ENCODE measurements at places on chromosomes 16 and 17. TPM values are rescaled to one million over a fixed set of nuclear protein-coding genes. Genes with fewer than 3 reads are reported as not detected.

DNA sequence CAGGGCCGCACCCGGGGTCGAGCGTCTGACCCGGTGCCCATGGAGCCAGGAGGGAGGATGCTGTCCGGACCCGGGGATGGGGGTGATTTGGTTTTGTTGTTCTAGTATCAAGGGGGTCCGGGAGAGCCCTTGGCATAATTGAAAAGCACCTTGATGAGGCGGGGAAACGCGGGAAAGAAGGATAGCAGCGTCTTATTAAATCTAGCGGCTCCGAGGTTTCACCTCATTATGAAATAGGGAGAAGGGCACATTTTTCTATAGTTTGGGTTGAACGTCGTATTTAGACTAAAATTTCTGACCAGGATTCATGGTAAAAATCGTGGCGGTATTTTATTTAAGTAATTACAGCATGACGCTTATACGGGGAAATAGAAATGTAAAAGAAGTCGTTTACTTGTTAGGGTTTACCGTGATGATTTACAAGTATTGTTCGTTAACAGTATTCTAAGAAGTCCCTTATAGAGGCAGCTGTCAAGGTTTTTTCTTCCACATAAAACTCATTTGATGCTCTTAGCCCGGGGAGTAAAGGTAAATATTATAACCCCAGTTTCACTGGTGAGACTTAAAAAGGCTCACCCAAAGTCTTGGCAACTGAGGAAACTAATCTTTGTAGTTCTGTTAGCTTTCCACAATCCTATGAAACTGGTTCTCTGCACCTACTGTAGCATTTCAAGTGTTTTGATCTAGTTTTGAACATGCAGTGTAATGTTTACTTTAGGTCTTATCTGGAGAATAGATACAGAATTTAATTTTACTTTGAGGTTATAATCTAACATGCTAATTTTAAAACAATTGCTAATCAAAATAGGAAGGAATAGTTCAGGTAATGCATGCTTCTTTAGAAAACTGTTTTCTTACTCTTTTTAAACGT, 756 bp downstream of the LUC7L3 start:
- no peak for DNase-seq

GRCh38 chr17:28735242-28735722, 6.7 kb downstream of the NEK8 start:
- no peak for DNase-seq

- DNase-seq = no peak
These were observed 182.7 kb upstream of the ZFHX3 start for GRCh38 chr16:73230651-73231050.

DNA sequence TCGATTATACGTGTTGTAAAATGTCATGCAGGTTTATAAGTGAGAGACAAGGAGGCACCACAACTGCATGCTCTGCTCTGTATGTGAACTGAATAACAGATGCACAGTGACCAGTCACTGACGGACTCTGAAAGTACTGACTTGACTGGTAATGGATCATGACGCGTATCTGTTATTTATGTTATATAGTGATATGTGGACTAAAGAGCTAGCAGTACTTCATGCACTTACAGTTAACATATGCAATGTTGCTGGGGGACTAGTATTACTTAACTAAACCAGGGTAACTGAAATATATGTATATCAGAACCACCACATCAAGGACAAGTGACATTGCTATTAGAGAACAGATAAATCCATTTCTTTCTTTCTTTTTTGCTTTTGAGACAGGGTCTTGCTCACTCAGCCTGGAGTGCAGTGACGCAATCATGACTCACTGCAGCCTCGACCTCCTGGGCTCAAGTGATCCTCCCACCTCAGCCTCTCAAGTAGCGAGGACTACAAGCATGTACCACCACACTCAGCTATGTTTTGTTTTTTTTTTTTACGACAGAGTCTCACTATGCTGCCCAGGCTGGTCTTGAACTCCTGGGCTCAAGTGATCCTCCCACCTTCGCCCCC, 17.2 kb downstream of the COIL start:
- DNase-seq = no peak

DNA sequence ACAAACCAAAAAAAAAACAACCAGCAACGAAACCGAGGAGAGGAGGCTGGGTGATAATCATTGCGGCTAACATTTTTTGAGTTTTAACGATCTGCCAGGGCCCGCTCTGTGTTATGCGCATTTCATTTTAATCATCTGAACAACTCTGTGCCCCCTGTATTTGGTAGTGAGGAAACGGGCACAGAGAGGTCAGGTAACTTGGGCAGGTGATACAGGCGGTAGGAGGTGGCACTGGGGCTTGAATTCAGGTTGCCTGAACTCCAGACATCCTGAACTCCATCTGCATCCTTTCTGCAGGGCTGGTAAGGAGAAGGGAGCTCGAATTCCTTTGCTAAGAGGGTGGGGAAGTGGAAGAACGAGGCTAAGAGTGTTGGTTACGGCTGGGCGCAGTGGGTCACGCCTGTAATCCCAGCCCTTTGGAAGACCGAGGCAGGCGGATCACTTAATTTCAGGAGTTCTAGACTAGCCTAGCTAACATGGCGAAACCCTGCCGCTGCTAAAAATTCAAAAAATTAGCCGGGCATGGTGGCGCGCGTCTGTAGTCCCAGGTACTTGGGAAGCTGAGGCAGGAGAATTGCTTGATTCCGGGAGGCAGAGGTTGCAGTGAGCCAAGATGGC, 1.1 kb downstream of the CLUAP1 start:
- no peak for DNase-seq

- DNase-seq = no peak
These were observed 530 bp downstream of the CCL17 start for GRCh38 chr16:57405097-57405496.

DNA sequence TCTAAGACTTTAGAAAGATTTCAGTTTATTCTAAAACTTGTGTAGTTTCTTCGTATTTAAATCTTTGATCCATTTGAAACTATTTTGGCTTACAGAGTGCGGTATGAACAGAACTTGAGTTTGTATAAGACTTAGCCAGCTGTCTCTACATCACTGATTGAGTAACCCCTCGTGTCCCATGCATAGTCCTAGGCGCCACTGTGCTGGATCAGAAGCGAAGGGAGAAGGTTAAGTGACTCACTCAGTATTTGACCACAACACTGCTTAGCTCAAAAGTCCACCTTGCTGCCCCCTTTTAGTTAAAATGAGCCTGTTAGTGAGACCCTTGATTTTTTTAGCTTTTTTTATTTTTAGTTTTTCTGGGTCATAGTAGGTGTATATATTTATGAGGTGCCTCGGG, 28.4 kb downstream of the CD300LB start:
- DNase-seq = no peak

The STH gene
- polyA plus RNA-seq = not detected

The KRTAP4-9 gene
- not detected for polyA plus RNA-seq

The TBC1D24 gene
- polyA plus RNA-seq = 6.3 TPM

Data from A549 (cell line).